A673 (cell line): ENCODE measurements at places on chromosomes 3 and 15.
A peak's percentile ranks its signal among the peaks of the same experiment; 100 is the strongest.

DNA sequence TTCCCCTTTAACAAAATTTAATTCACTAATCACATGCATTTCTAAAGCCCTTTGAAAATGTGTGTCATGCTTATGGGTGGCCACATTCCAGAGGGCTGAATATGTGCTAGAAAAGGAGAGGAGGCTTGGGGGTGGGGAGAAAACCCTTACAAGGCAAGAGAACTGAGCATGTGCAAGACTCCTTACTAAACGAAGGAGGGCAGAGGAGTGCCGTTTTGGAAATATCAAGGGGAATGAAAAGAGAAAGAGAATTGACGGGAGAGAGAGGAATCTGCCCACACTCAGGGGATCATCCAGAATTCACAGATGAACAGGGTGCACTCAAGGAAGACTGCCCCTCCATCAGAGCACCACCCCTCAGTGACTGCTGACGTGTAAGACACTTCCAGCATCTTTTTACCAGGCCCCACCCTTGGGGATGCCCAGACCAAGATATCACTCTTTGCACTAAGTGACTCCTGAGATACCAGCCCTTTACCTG lies 37.9 kb upstream of the TSC22D2 start:
- DNase-seq, result peak; percentile 97

GRCh38 chr3:79310016-79310415 lies 457.8 kb downstream of the ROBO1 start:
- DNase-seq, result no peak

DNA sequence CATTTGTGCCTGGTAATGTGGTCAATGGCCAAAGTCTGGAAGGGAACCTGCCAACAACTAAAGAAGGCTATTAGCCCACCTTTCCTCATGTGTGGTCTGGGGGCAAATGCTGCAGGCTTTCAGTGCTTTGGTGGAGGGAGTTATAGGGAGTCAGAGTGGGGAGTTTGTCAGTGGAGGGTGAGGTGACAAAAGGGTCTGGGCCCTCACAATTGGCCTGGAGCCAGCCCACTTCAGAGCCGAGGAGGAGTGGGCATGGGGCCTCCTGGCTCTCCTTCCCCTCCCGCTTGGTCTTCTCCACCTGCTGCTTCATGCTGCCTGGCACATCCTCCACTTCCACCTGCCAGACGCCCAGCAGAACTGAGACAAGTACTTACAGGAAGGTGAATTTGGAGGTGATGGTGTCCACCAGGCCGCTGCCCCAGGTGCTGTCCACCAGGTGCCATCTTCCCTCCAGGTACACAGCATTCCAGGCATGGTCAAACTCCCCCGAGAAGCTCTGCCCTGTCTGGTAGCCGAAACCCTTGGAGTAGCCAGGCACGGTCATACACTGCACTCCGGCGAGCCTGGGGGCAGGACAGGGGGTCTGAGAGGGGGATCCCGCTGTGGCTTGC lies 40.9 kb downstream of the KY start:
- DNase-seq, result no peak

DNA sequence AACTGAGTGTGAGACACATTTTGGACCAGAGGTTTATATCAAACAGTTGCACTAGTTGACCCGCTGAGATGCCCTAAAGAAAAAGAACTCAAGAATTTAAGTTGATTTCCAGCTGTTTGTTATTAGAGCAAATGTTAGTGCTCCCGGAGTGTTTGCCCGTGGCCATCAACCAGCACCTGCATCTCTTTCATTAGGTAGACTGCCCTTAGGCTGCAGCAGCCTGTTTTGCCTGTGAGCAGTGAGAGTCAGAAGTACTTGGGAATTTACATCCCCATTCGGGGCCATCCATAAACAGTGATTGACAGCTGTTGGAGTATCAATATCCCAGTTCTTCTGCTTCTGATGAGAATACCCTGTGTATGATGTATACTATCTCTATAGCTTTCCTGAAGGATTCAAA lies 492.6 kb downstream of the RBMS3 start:
- DNase-seq, result no peak

- DNase-seq, result no peak
Observed at GRCh38 chr3:30040126-30040525, 566.3 kb upstream of the TGFBR2 start.

DNA sequence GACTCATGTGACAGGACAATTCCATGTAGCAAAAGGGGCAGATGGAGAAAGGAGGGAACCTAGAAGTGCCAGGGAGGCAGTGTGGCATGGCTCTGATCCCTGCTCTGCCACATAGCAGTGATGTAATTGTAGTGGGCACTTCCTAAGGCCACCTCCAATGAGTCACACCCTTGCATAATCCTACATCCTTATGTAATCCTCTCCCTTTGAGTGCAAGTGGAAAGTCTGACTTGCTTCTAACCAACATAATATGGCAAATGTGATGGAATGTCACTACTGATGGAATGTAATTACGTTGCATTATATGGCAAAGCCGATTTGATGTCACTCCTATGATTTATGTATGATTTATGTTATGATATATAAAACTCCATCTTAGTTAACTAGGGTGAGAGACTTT lies 72.9 kb upstream of the ATP2C1 start:
- DNase-seq, result peak; percentile 58

- peak; percentile 63 for DNase-seq
Observed at GRCh38 chr3:158532099-158532734, 38.8 kb upstream of the MLF1 start.

GRCh38 chr3:128188956-128189355 lies 35.7 kb downstream of the EEFSEC start:
- no peak for DNase-seq

DNA sequence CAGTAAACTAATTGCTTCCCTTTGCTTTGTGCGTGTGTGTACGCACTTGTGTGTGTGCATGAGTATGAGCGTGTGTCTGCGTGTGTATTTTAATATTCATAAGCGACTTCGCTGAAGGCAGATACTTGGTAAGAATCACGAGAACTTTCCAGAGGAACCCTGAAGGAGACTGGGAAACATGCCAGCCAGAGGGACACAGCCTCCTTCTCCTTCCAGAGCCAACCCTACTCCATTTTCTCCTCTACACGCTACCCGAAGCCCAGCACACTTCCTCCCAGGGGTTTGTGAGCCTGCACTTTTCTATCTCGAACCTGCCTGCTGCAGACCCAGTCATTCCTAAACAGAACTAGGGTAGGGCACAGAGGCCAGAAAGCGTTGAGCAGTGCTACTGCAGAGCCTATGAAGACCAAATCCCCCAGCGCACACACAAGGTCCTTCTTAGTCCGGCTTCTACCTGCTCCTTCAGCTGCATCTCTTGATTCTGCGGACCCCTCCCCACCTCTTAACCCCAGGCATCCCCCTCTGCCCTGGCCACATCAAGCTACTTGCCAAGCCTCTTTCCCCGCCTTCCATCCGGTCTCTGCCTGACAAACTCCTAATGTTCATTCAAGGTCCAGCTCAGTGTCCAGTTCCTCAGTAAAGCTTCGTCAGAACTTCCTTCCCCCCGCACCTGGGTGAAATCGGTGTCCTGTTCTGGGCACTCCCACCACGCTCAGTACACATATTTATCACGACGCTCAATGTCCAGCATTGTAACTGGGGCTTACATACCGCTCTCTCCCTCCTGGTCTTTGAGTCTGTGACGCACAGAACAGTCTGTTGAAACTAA lies 191.8 kb downstream of the FAM43A start:
- peak; percentile 12 for DNase-seq

GRCh38 chr15:68599560-68600071 lies 20.8 kb downstream of the CORO2B start:
- DNase-seq, result peak; percentile 92

GRCh38 chr3:196894557-196895295 lies 27.0 kb downstream of the SENP5 start:
- no peak for DNase-seq

DNA sequence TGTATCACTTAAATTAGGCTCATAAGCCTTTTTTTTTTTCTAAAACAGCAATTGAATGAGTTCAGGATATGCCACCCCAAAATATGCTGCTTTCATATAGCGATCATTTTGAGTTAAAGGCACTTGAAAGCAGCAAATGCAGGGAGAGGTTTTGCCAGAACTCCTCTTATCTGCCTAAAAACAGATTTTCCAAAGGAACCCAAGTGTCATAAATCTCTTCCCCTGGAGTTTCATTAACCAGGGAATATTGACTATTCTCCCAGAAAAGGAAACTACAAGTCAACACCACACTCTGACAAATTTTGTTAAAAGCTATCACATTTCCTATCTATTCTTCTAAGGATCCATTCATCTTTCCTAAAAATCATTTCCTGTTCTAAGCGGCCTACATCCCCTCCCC lies 11.3 kb downstream of the DNAAF4 start:
- peak; percentile 15 for DNase-seq

- peak; percentile 18 for DNase-seq
Observed at GRCh38 chr3:177554895-177555759, 357.8 kb upstream of the TBL1XR1 start.

DNA sequence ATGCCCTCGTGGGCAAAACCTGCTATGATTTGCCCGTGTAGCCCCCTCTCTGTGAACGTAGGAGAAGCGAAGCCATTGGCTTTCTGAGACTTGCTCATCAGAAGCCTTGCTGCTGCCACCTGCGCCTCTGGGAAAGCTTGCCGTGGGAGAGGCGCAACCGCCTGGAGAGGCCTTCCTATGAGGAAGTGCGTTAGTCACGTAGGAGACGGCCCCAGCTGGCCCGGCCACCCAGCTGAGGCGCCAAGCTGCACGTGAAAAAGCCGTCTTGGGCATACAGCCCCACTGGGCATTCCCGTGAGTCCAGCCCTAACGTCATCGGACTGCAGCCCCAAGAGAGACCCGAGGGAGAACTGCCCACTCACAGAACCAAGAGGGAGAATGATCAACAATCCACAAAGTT lies 49.1 kb upstream of the TJP1 start:
- no peak for DNase-seq

DNA sequence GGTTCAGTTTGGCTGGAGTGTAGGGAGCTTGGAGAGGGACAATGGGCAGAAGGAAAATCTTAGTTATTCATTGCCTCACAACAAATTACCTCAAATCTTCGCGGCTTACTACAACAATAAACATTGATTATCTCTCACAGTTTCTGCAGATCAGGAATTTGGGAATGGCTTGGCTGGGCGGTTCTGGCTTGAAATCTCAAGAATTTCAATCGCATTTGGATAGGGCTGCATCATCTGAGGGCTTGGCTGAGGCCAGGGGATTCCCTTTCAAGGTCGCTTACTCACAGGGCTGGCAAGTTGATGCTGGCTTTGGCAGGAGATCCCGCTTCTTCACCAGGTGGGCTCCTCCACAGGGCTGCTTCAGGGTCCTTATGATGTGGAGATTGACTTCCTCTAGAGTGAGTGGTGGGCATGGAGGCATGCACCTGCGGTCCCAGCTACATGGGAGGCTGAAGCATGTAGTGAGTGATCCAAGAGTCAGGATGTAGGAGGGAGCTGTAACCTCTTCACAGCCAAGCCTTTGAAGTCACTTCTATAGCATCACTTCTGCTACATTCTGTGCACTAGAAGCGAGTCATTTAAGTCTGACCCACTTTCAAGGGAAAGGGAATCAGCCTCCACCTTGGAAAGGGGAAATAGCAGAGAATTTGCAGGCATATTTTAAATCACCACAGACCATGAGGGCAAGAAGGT lies 63.1 kb downstream of the CDC25A start:
- DNase-seq, result no peak

GRCh38 chr15:71752128-71752527 lies 58.2 kb upstream of the NR2E3 start:
- no peak for DNase-seq

GRCh38 chr15:27223179-27223578 lies 252.2 kb downstream of the GABRG3 start:
- no peak for DNase-seq

DNA sequence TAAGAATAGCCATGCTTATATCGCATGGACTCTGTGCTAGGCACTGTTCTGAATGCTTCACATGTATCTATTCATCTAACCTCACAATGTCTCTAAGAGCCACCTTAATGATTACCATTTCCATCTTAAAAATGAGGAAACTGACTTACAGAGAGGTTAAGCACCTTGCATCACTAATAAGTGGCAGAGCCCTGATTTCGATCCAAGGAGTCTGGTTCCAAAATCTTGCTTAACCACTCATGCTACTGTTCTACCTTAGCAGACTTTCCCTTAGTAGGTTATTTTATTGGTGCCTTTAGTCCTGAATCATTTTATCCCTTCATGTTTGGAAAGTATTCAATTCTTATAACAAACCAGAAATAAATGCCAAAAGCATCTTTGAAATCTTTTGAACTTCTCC lies 89.2 kb upstream of the DCBLD2 start:
- no peak for DNase-seq

DNA sequence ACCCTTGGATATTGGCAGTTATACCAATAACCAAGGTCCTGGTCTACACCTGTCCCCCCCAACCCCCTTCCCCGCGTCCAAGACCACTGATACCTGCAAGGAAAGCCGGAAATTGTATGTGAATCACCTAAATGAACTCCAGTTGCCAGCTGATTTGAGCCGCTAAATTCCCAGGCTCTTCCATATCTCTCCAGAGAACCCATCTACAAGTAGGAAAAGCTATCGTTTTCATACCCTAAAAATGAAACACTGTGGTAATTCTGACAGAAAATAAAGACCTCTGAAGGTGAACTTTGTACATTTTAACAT lies 114.2 kb upstream of the ICE2 start:
- DNase-seq, result no peak

GRCh38 chr3:129106866-129107565 lies 14.6 kb downstream of the RAB43 start:
- no peak for DNase-seq

DNA sequence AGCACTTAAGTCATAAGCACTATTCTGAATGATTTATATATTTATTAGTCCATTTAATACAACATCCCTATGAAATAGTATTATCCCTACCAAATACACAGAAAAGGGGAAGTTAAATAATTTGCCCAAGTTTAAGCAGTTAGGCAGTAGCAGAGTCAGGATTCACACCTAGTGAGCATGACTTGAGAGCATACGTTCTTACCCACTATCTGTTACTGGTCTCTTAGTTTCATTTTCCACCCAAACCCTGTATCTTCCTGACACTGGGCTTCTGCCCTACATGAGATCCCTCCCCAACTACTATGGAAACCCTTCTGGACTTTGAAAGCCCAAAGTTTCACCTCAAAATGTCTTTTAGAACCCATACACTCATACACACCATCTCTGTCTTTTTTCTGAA lies 4.4 kb upstream of the ATOSA start:
- DNase-seq, result no peak
